Hematopoietic multipotent progenitor cell (in vitro differentiated cells): ENCODE measurements at places on chromosomes 2 and 18. TPM values are rescaled to one million over a fixed set of nuclear protein-coding genes. Genes with fewer than 3 reads are reported as not detected.

Gene C2orf80
- total RNA-seq = not detected

Gene DLGAP1
- 0.27 TPM for total RNA-seq

Gene GCG
- total RNA-seq = not detected

Gene COPS8
- total RNA-seq = 22.4 TPM

Gene TMEM163
- total RNA-seq = 17.2 TPM

Gene CNGA3
- not detected for total RNA-seq

DNA sequence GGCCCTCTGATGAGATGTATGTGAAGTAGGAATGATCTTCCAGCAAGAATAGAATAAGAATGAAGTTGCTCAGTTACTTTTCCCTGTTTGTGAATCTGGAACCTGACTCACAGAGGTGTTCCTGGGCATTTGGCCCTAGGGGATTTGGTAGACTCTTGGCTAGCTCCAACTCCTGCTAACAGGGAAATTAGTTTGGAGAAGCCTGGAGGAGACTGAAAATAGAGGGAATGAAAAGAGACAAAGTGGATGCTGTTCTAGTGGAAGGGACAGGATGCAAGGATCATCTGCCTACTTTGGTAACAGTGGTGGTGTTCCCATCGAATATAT lies 19.6 kb downstream of the TMEM17 start:
- DNase-seq = no peak

DNA sequence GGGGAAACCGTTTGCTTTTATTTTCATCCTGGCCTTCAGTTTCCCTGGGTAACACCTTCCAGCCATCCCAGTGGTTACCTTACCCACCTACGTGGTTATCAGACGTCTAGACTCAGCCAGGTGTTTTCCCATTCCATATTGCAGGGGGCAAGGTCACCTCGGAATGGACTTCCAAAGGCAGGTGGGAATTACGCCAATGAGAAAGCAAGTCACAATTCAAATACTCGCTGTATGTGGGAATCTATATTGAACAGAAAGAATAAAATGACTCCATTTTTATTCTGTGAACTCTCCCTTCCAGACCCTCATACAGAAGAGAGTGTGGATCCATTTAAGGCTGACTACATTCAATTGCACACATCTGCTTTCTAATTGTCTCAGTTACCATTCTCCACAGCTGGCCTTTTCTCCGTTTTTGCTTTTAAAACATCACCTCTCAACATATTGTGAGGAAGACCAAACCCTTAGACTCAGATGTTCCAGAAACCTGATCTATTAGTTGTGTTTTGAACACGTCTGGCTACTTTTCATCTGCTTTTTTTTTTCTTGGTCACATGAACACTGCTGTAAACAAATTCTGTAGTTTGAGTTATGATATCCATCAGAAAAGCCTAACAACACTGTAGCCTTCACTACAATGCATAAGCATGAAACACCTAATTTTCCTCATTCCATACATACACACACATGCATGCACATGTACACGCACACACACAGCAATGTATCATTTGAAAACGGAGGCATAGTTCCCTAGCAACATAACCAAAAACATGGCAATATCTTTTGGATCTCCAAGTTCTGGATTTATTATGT lies 59.8 kb downstream of the BCL2 start:
- no peak for DNase-seq

- no peak for DNase-seq
These were observed 50.9 kb downstream of the CENPO start for GRCh38 chr2:24844023-24844685.

- DNase-seq = no peak
These were observed 414.0 kb downstream of the ERBB4 start for GRCh38 chr2:212124598-212124997.

- DNase-seq = no peak
These were observed 23.8 kb upstream of the KLHL29 start for GRCh38 chr2:23361152-23361551.

DNA sequence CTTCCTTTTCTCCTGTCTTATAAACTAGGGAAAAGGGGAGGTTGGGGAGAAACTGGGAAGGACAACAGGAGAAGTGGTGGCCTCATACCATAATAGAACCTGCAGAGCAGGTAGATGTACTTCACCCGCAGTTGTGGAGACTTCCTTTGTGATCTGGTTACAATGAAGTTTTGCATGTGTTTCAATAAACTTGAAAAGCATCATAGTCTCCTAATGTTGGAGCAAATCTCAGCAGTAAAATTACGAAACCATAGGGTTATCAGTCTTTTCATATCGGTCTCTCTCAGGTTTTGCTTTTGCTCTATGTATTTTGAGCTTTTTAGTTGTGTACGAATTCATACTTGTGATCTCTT lies 30.5 kb downstream of the ANO7 start:
- DNase-seq = no peak

DNA sequence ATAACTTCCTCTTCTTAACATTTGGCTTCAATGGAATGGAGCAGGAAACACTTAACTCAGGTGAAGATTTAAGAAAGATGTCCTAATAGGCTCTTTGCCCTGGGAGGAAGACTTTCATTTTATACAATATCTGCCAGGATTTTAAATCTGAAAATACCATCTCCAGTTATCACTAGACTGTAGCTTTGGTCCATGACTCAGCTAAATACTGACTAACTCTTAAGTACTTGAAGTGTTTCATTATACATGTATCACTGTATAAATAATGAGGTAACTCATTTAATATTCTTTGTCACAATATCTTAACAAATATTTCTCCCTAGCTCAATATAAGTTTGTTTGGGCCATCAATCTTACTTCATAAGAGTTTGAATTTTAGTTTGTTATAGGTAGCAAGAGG lies 34.7 kb downstream of the RBKS start:
- DNase-seq = no peak

DNA sequence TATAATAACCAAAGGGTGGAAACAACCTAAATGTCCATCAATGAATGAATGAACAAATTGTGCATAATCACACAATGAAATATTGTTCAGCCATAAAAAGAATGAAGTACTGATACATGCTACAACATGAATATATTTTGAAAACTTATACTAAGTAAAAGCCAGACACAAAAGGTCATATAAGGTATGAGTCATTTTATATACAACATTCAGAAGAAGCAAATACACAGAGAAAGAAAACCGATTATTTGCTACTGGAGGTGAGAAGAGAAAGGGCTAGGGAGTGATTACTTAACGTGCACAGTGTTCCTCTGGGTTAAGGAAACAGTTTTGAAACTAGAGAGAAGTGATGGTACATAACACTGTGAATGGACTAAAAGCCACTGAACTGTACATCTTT lies 105.3 kb downstream of the GORASP2 start:
- no peak for DNase-seq

DNA sequence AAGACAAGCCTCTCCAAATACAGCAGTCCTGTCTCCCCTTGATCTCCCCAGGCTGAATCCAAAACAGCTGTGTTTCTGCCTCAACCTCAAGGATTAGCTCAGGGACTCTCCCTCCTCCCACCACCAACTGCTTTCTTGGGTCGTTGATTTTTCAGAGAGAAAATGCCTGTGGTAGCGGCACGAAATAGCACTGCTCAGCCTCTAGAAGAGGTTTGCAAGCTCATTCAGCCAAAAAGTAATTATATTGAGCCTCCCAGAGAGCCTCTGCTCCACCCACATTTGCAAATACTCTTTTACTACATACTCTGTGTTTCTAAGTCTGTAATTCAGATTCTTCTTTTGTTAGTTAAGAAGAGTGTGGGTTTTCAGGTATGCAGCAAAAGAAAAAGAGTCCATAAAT lies 396.4 kb upstream of the TNP1 start:
- no peak for DNase-seq

GRCh38 chr2:30022444-30023071 lies 101.2 kb upstream of the ALK start:
- no peak for DNase-seq

DNA sequence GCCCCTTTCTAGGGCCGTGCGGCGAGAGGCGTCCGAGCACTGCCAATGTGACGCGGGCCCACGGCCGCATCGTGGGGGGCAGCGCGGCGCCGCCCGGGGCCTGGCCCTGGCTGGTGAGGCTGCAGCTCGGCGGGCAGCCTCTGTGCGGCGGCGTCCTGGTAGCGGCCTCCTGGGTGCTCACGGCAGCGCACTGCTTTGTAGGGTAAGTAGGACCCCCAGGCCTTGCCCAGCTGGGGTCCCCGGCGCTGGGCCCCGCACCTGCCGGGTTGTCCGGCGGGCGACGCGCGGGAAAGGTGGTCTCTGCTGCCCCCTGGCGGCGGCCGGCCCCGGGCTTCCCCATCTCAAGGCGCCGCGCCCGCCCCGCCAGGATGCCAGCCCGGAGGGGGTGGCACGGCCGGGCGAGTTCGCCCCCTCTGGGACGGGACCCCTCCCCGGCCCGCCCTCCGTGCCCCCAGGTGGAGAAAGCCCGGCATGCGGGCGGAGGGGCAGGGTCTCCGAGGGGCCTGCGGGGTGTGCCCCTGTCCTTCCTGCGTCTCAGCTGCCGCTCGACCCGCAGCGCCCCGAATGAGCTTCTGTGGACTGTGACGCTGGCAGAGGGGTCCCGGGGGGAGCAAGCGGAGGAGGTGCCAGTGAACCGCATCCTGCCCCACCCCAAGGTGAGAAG lies 1.9 kb downstream of the PRSS56 start:
- peak; percentile 51 for DNase-seq

- DNase-seq = no peak
These were observed 78.1 kb downstream of the RTTN start for GRCh38 chr18:70127359-70127758.

DNA sequence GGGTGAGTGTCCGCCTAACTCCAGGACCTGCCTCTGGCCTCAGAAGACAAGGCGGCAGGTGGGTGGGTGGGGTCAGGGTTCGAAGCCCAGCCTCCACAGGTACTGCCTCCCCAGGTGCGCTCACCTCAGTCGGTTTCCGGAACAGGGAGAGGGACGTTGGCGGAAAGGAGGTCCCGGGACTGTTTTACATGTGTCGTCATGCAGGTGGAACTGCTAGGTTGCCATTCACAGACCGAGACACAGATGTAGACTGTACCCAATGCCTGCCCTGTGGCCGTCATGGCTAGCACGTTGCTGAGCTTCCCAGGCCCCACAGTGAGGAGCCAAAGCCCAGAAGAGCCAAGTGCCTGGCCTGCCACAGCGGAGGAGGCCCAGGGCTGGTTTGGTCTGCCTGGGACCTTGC lies 284.0 kb upstream of the HS6ST1 start:
- no peak for DNase-seq

DNA sequence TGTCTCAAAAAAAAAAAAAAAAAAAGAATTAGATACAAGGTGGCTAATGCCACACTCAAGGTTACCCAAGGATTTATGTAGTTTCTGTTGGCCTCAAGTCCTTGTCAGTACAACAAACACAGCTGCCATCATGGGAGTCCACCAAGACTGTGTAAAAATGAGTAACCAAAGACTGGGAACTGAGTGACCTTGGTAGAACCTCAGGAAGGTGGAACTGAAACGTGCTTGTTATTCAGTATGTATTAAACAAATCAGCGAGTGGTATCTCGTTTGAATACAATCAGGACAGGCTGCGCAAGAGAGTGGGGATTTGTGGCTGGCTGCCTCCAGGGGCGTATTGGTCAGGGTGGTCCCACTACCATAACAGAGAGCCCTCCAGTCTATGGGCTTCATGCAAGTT lies 1.6 kb upstream of the SFTPB start:
- DNase-seq = no peak
